Natural killer cell treated with Interleukin-12 subunit alpha and Interleukin-12 subunit beta and Interleukin-15 and Interleukin-18, amount 100 ng/mL, for 72 hours (primary cell): ENCODE measurements at places on chromosomes 7 and 10.
A peak's percentile ranks its signal among the peaks of the same experiment; 100 is the strongest.

GRCh38 chr7:50184271-50184990 is 91.4 kb upstream of the ZPBP start:
- no peaks in the 10 kb centered on the region for H3K36me3 ChIP-seq
- no peak overlapping the region for H3K4me3 ChIP-seq
- no peaks in the 10 kb centered on the region for H3K27me3 ChIP-seq
- H3K27ac ChIP-seq = no peak overlapping the region

DNA sequence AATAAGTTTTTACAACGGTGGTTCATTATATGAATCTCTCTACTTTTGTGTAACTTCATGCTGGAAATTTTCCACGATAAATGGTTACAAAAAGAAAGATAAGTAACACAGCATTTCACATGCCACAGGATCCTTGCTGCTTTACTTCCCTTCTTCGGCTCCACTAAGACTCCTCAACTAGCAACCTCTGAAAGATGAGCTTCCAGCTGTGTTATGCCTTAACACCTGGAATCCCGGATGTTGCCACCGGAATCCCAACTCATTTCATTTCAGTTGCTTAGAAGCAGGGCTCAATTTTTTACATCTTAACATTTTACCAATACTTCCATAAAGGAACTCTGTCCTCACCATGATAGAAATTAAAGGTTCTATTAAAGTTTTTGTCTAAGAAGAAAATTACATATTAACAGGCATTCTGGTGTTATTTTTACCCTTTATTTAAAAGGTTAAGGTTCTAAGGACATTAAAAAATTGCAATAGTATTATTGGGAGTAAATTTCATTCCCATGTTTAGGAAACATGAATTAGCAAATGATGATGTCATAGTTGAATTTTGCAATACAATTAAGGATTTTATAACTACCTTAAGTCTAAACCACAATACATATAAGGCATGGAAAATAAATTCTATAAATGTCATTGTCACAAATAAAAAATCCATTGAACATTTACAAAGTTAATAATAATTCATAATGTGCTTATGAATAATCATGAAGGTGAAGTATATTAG is 57.1 kb upstream of the IL6 start:
- peaks cover 15% of the 10 kb centered on the region for H3K36me3 ChIP-seq
- H3K4me1 ChIP-seq = peaks cover 28% of the 10 kb centered on the region
- H3K27ac ChIP-seq = no peak overlapping the region
- no peaks in the 10 kb centered on the region for H3K27me3 ChIP-seq
- DNase-seq = no peak
- no peak overlapping the region for H3K4me3 ChIP-seq

DNA sequence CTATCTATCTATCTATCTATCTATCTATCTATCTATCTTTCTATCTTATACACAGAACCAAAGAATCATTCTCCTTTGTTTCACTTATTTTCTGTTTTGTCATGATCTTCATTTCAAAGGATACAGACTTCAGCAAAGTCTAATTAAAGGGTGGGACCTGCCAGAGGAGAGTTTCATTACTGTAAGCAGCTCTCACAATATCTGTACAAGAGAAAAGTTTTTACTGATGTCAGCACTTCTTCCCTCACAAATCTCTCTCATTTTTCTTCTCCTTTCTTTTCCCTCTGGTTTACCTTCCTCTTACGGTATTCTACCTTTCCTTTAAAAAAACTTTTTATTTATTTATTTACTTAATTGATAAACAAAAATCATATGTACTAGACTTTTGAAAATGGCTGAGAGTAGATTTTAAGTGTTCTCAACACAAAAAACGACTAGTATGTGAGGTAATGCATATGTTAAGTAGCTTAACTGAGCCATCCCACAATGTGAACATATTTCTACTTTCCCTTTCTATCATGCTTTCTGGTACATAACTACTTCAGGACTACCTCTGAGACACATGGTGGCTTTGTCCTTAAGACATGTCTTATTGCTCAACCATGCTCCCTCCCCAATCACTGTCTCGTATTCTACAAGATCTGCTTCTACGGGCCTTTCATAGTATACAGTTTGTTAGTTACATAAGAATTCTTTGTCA is 699.3 kb downstream of the PHTF2 start:
- H3K27me3 ChIP-seq = no peaks in the 10 kb centered on the region
- no peak overlapping the region for H3K27ac ChIP-seq
- H3K4me3 ChIP-seq = no peak overlapping the region
- no peaks in the 10 kb centered on the region for H3K4me1 ChIP-seq
- no peaks in the 10 kb centered on the region for H3K36me3 ChIP-seq

GRCh38 chr10:86226781-86227201 is 139.8 kb downstream of the GRID1 start:
- no peak overlapping the region for H3K27ac ChIP-seq
- no peak for DNase-seq
- H3K4me3 ChIP-seq = no peak overlapping the region
- H3K4me1 ChIP-seq = no peaks in the 10 kb centered on the region

DNA sequence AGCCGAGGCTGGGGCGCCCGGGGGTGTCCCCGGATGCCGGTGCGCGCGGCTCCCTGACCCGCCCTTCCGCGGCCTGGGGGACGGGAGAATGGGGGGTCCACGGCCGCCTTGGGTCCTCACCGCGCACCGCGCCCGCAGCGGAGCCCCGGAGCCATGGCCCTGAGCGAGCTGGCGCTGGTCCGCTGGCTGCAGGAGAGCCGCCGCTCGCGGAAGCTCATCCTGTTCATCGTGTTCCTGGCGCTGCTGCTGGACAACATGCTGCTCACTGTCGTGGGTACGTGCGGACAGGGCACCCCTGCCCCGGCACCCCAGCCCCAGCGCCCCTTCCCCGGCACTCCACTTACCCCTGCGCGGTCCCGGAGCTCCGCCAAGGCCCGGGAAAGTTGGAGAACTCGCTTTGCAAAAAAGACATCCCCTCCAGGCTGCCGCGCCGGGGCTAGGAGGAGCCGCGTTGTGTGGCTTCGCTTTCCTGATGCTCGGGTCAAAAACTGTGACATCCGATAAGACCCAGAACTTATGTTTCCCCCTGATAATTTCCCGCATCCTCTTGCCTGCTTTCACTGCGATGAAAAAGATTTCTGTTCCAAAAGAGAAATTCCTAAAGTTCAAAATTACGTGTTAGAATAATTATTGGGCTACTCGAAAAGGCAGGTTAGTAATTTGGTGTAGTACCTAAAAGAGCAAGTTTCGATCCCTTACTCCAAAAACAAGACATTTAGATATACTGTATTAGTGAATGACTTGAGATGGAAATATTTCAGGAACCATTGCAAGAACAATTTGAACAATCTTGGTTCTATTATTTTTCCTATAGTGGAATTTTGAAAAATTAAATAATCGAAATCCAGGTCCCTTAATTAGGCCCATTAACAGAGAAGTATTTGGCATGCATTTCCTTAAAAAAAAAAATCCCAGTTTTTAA is 888 bp downstream of the SLC18A2 start:
- no peak overlapping the region for H3K4me3 ChIP-seq
- peaks cover 31% of the 10 kb centered on the region for H3K27me3 ChIP-seq
- H3K4me1 ChIP-seq = peaks cover 6% of the 10 kb centered on the region
- no peaks in the 10 kb centered on the region for H3K36me3 ChIP-seq

- no peaks in the 10 kb centered on the region for H3K36me3 ChIP-seq
- no peak for DNase-seq
- H3K4me1 ChIP-seq = no peaks in the 10 kb centered on the region
These were observed 10.5 kb upstream of the KCP start for GRCh38 chr7:128920913-128921582.

DNA sequence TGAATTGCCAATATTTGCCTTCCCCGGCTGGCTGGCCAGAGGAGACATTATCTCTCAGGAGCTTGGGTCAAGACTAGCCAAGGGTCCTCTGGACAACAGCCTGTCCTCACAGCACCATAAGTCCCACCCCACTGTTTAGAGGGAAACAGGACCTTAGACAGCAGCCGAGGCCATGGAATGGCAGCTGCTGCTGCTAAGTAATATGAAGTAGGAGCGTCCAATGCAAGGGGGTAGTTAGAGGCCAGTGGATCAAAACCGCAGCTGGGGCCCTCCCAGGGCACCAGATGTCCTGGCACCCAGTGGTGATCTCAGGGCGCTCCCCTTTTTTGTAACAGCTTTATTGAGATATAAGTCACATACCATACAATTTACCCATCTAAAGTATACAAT is 12.9 kb upstream of the KCP start:
- no peaks in the 10 kb centered on the region for H3K36me3 ChIP-seq
- H3K4me1 ChIP-seq = no peaks in the 10 kb centered on the region
- peak; percentile 49 for DNase-seq

DNA sequence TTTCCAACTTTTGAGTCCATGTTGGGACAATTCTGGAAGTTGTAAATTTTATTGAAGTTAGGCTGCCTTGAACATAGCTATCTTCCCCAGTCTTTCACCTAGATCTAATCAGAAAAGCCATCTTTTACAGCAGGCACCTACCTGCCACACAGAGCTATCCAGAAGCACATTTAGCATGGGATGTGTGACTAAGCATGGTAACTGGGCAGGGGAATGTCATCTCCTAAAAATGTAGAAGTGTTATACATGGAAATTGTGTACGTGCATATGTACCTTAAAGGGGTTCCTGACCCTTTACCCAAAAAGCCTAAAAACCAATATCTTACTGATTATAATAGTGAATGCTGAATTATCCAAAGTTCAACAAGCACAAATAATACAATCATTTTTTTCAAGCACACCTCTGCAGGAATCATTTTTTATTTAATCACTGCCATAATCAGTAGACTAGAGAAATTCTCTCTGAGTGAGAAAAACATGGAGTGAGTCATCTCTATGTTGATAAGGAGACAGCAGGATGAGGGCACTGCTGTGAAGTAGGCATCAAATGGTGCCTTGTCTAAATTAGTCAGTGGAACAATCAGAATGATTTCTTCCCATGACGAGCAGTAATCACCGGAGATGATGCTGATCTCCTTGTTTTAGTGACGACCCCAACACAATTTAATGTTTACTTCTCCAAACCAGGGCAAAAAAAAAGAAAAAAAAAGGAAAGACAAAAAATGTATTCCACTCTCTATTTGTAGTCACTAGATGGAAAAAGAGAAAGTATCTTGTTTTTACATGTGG is 75.9 kb downstream of the SORBS1 start:
- H3K27me3 ChIP-seq = peaks cover 2% of the 10 kb centered on the region
- H3K36me3 ChIP-seq = no peaks in the 10 kb centered on the region
- H3K4me3 ChIP-seq = no peak overlapping the region
- H3K27ac ChIP-seq = no peak overlapping the region

GRCh38 chr10:133442191-133442966 is 11.4 kb upstream of the SCART1 start:
- no peak for DNase-seq
- H3K27ac ChIP-seq = peak overlapping the region; percentile 68
- H3K4me3 ChIP-seq = peak overlapping the region; percentile 51
- peaks cover 17% of the 10 kb centered on the region for H3K4me1 ChIP-seq
- peaks cover 2% of the 10 kb centered on the region for H3K27me3 ChIP-seq

- no peak overlapping the region for H3K27ac ChIP-seq
- no peak for DNase-seq
- H3K4me3 ChIP-seq = no peak overlapping the region
- no peaks in the 10 kb centered on the region for H3K36me3 ChIP-seq
- H3K27me3 ChIP-seq = peaks cover 8% of the 10 kb centered on the region
These were observed 67.1 kb downstream of the OTUD1 start for GRCh38 chr10:23505797-23506465.

DNA sequence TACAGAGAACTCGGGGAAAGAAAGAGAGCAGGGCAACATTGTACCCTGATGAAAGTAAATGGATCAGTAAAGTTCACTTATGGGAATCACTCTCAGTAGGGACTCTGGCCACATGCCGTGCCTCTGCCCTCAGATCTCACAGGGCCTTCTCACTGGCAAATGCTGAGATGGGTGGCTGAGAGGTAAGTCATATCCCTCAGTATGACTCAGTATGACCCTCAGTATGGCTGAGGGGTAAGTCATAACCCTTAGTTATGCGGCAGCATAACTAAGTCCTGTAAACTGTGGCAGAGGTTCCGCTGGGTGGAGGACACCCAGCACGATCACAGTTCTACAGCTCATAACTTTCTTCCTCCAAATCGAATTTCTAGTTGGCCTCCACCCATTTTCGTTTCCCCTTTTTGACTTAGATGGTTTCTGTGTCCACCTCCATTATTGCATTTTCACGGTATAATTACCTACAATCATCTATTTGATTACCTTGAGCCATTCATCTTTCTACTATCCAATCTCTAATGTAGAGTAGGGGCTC is 26.5 kb upstream of the WNT16 start:
- no peak overlapping the region for H3K27ac ChIP-seq
- DNase-seq = no peak
- H3K27me3 ChIP-seq = peaks cover 21% of the 10 kb centered on the region
- no peak overlapping the region for H3K4me3 ChIP-seq
- H3K4me1 ChIP-seq = no peaks in the 10 kb centered on the region

DNA sequence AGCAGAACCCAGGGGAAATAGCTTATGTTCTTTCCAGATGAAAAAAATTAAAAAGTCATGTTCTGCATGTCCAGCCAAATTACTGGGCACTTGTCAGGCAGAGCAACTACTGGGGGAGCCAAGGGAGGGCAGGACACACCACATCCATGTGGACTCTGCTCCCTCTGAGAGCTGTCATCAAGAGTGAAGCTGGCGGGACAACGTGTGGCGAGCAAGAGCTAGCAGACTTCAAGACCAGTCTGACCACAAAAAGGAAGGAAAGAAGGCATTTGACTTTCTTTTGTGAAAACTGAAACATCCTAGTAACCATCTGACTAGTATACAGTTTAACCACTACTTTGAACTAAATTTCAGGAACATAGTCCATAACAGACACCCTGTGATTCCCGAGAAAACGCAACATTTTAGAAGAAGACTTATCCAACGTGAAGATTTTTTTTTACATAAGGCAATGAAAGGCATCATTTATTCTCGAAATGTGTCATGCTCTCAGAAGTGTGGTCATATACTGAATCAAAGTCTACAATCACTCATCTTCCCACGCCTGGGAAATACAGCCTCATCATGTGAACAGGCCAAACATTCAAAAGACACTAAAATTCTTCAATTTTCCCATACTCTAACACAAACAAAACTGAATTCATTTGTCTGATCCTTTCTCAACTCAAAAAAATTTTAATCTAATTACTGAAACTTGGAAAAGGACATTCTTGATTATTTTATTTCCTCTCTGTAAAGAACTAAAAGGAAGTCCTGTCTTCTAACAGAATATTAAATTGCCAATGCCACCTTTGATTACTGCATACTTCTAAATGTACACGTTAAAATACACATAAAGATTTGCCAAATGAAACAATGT is 15.5 kb downstream of the CYTH3 start:
- H3K27me3 ChIP-seq = peaks cover 8% of the 10 kb centered on the region
- peaks cover 13% of the 10 kb centered on the region for H3K4me1 ChIP-seq
- H3K27ac ChIP-seq = peak overlapping the region; percentile 36
- no peak for DNase-seq

GRCh38 chr10:8407501-8408021 is 353.1 kb downstream of the GATA3 start:
- no peak overlapping the region for H3K27ac ChIP-seq
- H3K36me3 ChIP-seq = no peaks in the 10 kb centered on the region
- H3K4me1 ChIP-seq = peaks cover 26% of the 10 kb centered on the region
- H3K4me3 ChIP-seq = no peak overlapping the region
- no peak for DNase-seq

GRCh38 chr10:29486433-29486832 is 148.3 kb downstream of the SVIL start:
- H3K36me3 ChIP-seq = peaks cover 5% of the 10 kb centered on the region
- H3K4me1 ChIP-seq = peaks cover 28% of the 10 kb centered on the region
- no peak overlapping the region for H3K4me3 ChIP-seq
- peak overlapping the region; percentile 14 for H3K27ac ChIP-seq
- H3K27me3 ChIP-seq = no peaks in the 10 kb centered on the region
- DNase-seq = no peak

GRCh38 chr7:131103997-131104396 is 223.7 kb upstream of the MKLN1 start:
- DNase-seq = no peak
- H3K36me3 ChIP-seq = peaks cover 6% of the 10 kb centered on the region
- H3K27ac ChIP-seq = no peak overlapping the region
- peak overlapping the region; percentile 57 for H3K4me3 ChIP-seq
- no peaks in the 10 kb centered on the region for H3K27me3 ChIP-seq
